ENCODE measurements at places on chromosomes 13 and 19.

- no peak for DNase-seq
Measured at GRCh38 chr13:110246530-110246929, 60.4 kb downstream of the COL4A1 start.

DNA sequence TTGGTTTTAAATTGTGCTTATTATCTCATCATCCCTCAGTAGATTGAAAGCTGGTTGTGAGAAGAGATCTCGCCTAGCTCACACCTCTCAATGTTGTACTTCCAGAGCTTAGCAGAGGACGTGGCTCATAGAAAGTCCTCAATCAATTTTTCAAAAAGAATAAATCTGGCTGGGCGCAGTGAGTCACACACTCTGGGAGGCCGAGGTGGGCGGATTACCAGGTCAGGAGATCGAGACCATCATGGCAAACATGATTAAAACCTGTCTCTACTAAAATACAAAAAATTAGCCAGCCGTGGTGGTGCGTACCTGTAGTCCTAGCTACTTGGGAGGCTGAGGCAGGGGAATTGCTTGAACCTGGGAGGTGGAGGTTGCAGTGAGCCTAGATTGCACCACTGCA is 4.7 kb upstream of the ASF1B start:
- no peak for DNase-seq

GRCh38 chr13:59771272-59771671 is 392.5 kb downstream of the DIAPH3 start:
- DNase-seq: no peak

GRCh38 chr13:38382946-38383345 is 33.3 kb downstream of the UFM1 start:
- DNase-seq: no peak

GRCh38 chr13:56198350-56198749 is 942.4 kb upstream of the PRR20A start:
- no peak for DNase-seq

- no peak for DNase-seq
Measured at GRCh38 chr19:47601180-47601904, 7.6 kb upstream of the BICRA start.

DNA sequence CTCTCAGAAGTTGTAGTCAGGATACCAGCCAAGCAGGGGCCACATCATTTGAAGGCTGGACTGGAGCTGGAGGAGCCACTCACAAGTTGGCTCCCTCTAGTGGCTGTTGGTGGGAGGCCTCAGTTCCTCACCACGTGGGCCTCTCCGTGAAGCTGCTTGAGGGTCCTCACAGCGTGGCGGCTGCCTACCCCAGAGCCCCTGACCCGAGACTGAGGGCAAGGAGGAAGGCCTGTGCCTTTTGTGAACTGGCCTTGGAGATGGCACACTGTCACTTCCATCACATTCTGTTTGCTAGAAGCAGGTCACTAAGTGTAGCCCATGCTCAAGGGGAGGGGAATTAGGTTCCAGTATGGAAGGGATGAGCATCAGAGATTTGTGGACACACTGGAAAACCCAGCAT is 14.6 kb downstream of the GNA11 start:
- peak; percentile 59 for DNase-seq

DNA sequence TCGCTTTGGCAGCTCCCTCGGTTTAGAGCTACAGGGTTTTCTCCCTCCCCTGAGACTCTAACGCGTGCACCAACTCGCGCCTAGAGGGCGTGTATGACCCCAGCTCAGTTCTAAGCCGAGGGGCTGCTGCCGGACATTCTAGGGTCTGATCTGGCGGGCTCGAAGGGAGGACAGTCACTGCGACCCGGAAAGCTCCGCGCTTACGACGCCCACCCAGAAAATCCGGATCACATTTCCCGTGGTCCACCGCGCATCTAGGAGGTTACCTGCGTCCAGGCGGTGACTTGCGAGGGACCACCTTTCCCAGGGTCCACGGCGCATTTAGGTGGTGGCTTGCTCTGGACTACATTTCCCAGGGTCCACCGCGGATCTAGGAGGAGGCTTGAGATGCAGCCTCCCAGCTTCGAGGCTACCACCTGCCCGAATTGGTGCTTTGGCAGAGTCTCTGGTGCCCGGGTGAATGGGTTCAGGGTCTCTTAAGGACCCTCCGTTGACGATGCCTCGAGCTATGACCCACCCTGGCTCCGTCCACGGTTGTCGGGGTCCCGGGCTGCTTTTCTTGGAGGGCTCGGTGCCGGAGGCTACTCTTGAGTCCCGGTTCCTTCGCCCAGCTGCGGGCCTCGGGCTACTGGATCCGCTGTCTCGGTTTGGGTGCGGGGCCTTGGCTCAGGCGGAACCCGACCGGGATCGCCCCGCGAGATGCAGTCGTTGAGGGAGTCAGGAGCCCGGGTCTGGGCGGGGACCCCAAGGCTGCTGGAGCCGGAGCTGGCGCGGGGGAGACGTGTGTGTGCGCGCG is 30.5 kb downstream of the ZNF146 start:
- DNase-seq: no peak

GRCh38 chr13:20501592-20501991 is 24.1 kb downstream of the CRYL1 start:
- DNase-seq: no peak

DNA sequence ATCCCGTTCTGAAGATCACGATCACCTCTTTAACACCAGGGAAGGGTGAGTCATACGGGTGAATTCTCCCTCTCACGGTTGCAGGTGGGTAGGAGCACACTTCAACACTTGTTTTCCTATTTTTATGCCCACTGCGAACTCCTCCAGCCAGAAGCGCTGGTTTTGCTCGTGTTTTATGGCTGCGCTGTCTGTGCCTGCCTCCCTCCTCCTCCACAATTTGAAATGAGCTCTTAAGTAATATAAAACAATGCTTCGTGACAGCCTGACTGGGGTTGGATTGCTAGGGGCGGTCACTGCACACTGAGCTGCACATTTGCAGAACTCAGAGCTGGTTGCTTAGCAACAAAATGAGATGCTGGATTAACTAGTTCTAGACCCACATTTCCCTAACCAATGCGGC is 12.9 kb downstream of the CCDC70 start:
- no peak for DNase-seq

DNA sequence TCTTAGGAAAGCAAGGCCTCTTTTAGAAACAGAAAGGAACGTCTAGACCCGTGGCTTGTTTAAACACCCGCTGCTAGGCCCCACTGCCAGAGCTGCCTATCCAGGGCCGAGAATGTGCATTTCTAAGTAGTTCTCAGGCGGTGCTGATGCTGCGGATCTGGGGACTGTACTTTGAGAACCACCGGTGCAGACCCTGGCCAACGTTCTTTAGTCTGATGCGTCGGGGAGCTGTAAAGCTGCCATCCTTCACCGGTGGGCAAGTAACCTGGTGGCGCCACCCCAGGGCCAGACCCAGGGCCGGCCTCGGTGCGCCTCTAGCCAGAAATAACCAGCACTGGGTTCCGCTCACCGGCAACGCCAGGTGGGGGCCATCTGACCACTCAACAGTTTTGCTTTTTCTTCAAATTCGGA is 47.1 kb downstream of the TGDS start:
- DNase-seq: no peak

GRCh38 chr13:104616990-104617389 is 1550.8 kb upstream of the SLC10A2 start:
- no peak for DNase-seq
